ENCODE measurements at places on chromosomes 4 and X. TPM values are rescaled to one million over a fixed set of nuclear protein-coding genes. Genes with fewer than 3 reads are reported as not detected.

Gene GPR173
- total RNA-seq: 1.3 TPM

Gene STEEP1
- total RNA-seq: 23.1 TPM

Gene XK
- 1.6 TPM for total RNA-seq

Gene PDGFRA
- total RNA-seq: 91.5 TPM

Gene PDCL2
- total RNA-seq: not detected

DNA sequence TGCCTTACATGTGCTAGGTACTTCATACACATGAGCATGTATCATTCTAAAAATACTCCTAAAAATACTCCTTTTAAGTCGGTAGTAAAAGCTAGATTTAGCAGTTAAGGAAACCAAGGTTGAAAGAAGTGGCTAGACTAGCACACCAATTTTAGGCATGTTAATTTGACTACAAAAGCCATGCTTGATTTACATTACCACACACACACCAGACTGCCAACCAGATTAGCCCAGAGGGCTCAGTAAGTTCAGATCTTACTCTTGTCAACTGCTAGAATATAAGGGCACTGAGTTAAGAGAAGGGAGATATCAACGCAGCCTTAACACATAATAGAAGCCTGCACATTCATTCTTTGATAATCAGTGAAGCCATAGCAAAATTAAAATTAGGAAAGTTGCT lies 117.9 kb downstream of the MID1IP1 start:
- no peaks in the 10 kb centered on the region for H3K4me1 ChIP-seq
- H3K27ac ChIP-seq: no peak overlapping the region
- H3K27me3 ChIP-seq: no peaks in the 10 kb centered on the region
- H3K4me3 ChIP-seq: no peak overlapping the region

GRCh38 chr4:186013419-186014186 lies 55.4 kb upstream of the TLR3 start:
- no peak for DNase-seq
- H3K27ac ChIP-seq: no peak overlapping the region
- no peak overlapping the region for H3K4me3 ChIP-seq
- H3K4me1 ChIP-seq: no peaks in the 10 kb centered on the region
- no peaks in the 10 kb centered on the region for H3K27me3 ChIP-seq

GRCh38 chr4:114036426-114036825 lies 57.0 kb upstream of the ARSJ start:
- no peaks in the 10 kb centered on the region for H3K36me3 ChIP-seq
- H3K27ac ChIP-seq: no peak overlapping the region
- DNase-seq: no peak
- H3K4me3 ChIP-seq: no peak overlapping the region
- H3K4me1 ChIP-seq: peaks cover 10% of the 10 kb centered on the region
- H3K27me3 ChIP-seq: no peaks in the 10 kb centered on the region

DNA sequence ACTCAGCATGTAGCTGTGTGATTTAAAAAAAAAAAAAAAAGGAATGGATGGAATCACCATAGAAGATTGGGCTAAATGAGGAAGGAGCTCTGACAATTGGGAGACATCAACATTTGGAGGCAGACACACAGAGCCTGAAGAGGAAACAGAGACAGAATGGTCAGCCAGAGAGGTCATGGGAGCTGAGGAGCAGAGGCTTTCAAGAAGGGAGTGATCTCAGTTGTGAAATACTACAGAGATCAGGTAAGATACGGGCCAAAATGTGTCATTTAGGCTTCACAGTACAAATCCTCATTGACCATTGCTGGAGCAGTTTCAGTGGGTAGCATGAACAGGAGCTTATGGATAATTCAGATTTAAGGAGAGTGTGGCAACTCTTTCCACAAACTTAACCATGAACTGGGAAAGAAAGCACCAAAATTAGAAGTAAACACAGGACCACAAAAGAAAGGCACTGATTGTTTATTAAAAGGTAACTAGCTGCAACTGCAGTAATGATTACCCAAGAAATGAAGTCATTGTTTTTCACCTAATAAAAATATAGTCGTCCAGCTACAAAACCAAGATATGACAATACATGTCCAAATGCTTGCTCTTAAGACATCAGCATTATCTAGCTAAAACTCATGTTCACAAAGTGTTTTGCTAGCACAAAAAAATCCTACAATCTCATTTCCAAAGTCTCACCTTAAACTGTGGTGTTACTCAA lies 203.2 kb downstream of the DHX15 start:
- H3K27ac ChIP-seq: no peak overlapping the region
- H3K36me3 ChIP-seq: no peaks in the 10 kb centered on the region
- no peak for DNase-seq

DNA sequence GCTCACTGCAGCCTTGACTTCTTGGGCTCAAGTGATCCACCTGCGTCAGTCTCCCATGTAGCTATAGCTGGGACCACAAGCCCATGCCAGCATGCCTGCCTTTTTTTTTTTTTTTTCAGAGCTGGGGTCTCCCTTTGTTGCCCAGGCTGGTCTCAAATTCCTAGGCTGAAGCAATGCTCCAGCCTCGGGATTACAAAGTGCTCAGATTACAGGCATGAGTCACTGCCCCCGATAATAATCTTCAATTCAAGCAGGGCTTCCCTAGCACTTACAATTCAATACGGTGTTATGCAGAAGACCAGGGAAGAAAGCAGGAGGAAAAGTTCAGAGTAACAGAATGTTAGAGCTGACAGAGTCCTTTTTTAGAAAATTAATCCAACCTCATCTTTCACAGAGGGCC lies 26.1 kb downstream of the OTOP1 start:
- H3K27ac ChIP-seq: no peak overlapping the region
- H3K4me3 ChIP-seq: no peak overlapping the region
- H3K4me1 ChIP-seq: no peaks in the 10 kb centered on the region
- no peaks in the 10 kb centered on the region for H3K36me3 ChIP-seq
- DNase-seq: no peak

DNA sequence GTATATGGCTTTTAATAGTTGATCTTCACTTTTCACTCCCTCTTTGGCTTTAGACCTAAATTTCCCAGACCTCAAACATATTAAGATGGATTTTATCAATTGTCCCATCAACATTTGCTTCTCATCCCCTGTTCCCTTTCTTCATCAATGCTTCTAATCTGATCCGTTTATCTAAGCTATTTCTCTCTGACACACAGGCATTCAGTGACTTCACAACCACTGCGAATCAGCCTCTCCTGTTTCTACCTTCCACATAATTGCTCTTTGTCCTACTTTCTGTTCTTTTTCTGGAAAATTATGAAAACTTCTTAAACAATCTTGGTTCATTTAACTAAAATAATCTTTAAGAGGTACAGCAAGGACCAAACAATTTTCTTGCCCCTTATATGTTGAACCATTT lies 115.2 kb downstream of the GLRA3 start:
- H3K4me1 ChIP-seq: no peaks in the 10 kb centered on the region
- H3K27ac ChIP-seq: no peak overlapping the region
- no peak overlapping the region for H3K4me3 ChIP-seq
- H3K36me3 ChIP-seq: no peaks in the 10 kb centered on the region
